SW480 (cell line): ENCODE measurements at places on chromosomes 11 and 22.

GRCh38 chr22:34975721-34976120 is 90.2 kb upstream of the ISX start:
- DNase-seq, result peak; percentile 20

DNA sequence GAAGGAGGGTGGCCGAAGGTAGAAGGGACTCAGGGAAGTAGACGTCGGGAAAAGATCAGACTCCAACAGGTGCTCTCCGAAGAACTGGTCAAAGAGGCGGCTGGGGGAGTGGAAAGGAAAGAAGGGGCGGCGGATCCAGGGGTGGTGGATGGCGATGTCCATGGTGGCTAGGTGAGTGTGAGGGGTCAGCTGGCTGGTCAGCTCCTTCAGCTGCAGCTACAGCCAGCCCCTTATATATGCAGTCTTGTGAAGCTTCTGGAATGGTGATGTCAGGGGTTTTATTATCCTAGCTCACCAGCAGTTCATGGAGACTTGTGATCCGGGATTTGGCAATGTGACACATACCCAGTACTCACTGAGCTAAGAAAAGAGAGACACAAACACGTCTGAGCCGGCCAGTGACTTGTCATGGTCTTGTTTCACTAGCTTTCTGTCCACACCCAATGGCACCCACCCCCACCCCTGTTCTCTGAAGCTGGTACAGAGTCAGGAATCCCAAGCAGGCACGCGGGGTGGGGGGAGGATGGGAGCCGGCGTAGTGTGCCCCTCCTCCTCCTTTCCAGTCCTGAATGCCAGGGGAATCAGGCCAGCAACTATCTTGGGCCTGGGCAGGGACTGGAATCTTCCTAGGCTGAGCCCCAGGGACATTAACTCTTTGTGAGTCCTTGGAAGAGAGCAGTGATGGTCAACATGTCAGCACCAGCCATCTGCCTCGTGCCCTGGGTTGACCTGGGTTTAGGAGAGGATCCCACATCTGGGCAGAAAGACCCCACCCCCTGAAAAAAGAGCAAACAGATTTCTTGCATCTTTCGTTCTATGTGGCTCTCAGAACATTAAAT is at the start of gene CRYAB:
Gene CRYAB (minus strand): TSS at position 208 of the 839 bp plus-strand sequence. CDS start 46 bp downstream, at position 162.
- peak; percentile 25 for DNase-seq

DNA sequence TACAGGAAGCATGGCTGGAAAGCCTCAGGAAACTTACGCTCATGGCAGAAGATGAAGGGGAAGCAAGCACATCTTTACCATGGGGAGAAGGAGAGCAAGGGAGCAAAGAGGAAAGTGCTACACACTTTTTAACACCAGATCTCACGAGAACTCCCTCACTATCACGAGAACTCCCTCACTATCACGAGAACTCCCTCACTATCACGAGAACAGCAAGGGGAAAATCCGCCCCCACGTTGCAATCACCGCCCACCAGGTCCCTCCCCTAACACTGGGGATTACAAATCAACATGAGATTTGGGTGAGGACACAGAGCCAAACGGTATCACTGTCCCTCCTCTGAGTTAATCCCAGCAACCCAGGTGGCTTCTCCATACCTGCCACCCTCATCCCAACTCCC is 84.5 kb downstream of the MN1 start:
- DNase-seq, result no peak

DNA sequence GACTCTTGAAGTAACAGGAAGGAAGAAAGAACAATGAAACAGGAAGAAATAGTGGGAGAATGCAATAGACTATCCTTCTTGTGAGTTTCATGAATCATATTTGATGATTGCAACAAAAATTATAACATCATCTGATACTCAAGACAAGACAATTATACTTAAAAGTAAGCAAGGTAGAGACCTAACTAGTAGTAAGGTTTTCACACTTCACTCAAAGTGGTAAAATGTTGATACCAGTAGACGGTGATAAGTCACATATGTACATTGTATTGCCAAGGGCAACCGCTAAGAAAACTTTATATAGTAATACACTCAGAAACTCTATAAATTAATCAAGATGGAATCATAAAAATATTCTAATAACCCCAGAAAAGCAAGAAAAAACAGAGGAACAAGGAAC is 107.8 kb downstream of the CYP2R1 start:
- DNase-seq, result no peak

DNA sequence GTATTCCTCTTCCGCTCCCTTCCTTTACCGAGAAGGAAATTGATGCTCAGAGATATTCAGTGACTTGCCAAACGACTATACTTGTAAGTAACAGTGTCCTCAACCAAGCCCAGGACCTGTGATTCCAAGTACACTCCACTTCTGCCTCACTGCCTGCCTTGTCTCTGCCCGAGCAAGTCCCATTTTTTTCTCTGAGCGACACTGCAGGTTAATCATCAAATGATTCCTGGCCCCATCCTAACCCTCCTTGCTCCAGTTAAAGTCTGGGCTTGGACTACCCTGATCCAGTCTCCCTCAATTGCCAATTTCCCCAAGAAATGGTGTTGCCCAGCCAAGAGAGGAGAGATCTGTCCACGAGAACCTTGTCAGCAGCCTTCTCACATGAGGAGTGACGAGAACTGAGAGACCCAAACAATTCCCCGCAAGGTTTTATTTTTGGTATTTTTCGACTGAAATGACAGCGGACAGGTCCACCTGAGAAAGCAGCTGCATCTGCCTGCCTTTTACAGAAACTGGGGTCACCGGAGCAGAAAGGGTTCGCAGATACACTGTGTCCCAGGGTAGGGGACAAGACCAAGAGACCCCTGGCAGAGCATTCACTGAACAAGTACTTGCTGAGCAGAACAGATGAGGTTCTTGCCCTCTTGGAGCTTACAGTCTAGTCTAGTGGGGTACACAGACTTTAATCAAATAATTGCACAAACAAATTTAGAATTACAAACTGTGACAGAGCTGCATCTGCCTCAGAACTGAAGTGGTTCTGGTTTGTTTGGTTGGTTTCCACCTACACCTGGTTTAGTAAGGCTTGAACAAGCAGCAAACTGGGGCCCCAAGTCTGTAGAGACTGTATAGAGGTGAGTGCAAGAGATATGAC is 11.4 kb downstream of the POU2AF1 start:
- DNase-seq, result no peak

DNA sequence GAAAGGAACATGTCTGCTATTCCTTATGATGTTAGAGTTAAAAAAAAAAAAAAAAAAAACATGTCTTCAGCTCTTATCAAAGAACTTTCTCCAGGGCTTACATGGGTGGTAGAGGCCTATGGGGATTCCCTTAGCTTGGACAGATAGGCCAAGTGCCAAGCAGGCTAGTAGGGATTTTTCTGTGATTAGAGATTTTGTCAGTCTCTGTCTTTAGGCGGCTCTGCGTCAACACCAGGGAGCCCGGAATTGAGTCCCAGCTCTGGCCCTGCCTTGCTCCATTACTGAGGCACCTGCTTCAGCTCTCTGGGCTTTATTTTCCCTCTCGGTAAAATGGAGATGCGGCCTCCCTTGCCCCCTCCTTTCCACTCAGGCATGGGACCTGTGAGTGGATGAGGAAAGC is 13.1 kb downstream of the CRY2 start:
- DNase-seq, result no peak

DNA sequence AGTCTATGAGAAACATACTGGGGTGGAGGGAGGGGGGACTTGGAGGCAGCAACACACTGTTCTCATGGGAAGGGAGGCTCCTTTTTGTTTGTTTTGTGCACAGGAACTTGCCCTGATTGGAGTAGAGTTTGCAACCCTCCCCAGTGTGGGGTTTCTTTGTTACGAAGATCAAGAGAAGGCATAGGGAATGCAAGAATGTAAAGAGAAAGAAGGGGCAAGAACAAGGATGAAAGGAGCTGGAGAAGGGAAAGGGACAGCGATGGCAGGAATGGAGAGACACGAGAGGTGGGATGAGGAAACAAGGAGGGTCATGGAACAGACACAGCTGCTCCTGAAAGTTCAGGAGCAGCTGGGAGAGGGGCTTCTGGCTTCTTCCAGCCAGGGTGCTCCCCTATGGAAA is 611.7 kb downstream of the NTM start:
- no peak for DNase-seq

- no peak for DNase-seq
Measured at GRCh38 chr22:24954114-24954463, 1.6 kb downstream of the KIAA1671 start.

DNA sequence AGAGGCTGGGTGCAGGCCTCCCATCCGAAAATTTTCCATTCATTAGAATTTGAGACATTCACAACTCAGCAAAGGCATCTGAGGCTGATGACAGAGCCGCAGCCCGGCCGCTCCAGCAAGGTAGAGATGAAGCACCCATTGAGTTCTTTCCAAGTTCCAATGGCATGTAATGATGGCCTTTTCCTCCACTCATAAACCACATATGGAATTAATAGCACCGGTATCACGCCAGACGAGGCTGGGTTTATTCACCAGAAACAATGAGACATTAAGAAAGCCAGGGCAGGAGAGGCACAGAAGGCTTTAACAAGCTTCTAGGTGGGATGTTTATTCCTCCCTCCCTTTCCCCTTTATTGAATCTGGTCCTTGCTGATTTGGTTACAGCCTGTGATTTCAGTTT is 534.4 kb downstream of the MN1 start:
- no peak for DNase-seq

GRCh38 chr11:120197977-120198376 is 12.9 kb upstream of the OAF start:
- no peak for DNase-seq

DNA sequence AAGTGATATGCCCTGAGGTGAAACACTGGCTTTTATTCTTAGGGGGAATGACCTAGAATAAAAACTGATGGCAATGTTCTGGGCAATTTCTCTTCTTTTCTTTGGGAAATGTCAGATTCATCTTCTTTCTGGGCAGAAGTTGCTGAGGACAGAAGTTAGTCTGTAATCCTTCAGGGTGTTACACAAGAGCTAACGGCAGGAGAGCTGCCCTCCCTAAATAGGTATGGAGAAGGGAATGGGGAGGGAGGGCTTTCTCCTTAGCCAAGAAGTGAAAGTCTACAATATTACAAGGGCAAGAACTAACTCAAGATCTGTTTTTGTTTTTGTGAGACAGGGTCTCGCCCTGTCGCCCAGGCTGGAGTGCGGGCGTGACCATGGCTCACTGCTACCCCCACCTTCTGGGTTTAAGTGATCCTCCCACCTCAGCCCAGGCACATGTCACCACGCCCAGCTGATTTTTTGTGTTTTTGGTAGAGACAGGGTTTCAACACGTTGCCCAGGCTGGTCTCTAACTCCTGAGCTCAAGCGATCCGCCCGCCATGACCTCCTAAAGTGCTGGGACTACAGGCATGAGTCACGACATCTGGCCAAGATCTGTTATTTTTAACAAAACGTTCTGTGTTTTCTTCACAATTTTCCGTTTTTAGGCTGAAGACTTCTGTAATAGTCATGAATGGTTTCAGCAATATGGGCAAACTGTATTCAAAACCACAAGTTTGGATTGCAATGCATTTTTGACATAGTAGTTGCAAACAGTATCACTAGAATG is 7.2 kb downstream of the PIWIL4 start:
- DNase-seq, result no peak

DNA sequence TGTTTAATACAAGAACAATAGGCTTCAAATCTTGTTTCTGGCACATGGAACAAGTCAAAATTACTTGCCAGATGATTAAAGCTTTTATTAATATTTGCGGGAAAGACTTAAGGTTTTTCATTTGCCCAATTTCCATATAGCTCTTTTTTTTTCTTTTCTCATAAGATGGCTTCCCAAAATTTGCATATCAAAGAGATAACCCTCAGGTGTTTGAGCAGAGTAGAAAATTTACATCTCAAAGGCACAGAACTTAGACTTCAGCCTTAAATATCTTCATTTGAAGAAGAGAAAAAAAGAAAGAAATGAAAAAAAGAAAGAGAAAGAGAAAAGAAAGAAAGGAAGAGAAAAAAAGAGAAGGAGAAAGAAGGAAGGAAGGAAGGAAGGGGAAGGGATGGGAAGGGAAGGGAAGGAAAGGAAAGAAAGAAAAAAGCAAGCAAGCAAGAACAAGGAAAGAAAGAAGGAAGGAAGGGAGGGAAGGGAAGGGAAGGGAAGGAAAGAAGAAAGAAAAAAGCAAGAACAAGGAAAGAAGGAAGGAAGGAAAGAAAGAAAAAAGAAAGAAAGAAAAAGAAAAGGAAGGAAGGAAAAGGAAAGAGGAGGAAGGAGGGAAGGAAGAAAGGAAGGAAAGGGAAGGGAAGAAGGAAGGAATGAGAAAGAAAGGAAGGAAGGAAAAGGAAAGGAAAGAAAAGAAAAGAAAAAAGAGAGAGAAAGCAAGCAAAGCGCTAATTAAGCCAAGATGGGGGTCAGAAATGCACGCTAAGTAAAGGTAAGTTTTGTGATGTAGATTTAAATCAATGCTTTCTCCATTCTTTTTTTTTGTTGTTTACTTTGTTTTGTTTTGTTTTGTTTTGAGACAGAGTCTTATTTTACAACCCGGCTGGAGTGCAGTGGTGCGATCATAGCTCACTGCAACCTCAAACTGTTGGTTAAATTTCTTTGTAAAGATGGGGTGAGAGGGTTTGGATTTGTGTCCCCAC is 20.2 kb upstream of the IFITM3 start:
- DNase-seq, result no peak

GRCh38 chr22:19903031-19903430 is 38.5 kb upstream of the COMT start:
- no peak for DNase-seq

GRCh38 chr11:118892964-118893363 is 9.3 kb downstream of the CXCR5 start:
- no peak for DNase-seq

GRCh38 chr11:132981131-132981956 is 551.0 kb downstream of the OPCML start:
- DNase-seq, result no peak

DNA sequence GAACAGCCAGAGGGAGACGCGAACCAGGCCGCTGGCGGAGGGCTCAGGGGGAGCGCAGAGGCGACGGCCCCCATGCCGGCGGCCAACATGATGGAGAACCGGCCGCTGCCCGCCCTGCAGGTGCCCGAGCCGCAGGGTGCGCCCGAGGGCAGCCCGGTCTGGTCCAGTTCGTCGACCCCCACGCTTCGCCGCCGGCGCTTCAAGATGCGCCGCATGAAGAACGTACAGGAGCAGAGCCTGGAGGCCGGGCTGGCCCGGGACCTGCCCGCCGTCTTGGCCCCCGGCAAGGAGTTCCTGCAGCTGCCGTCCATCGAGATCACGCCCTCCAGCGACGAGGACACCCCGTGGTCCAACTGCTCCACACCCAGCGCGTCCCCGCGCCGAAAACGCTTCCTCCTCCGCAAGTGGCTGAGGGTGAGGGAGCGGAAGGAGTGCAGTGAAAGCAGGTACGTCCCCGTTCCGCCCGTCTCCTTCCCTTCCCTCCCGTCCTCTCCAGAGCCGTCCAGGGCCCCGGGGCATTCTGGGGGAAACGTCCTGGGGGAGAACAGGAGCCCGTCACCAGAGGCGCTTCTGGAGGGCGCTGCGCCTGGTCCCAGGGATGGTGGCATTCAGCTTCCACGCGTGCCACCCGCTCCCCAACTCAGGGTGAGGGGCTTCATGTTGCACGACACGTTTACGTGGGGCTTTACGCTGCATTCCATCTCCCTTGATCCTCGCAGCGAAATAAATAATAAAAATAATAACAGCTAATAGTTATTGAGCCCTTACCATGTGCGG is 840 bp downstream of the GRAMD1B start:
- DNase-seq, result no peak

- no peak for DNase-seq
Measured at GRCh38 chr11:38014405-38014804, 1416.4 kb upstream of the RAG2 start.

GRCh38 chr11:128394431-128395089 is 192.8 kb downstream of the ETS1 start:
- DNase-seq, result no peak

- no peak for DNase-seq
Measured at GRCh38 chr11:30451626-30452025, 128.7 kb downstream of the ARL14EP start.
